ENCODE measurements at places on chromosomes 3 and 15. TPM values are rescaled to one million over a fixed set of nuclear protein-coding genes. Genes with fewer than 3 reads are reported as not detected.

DNA sequence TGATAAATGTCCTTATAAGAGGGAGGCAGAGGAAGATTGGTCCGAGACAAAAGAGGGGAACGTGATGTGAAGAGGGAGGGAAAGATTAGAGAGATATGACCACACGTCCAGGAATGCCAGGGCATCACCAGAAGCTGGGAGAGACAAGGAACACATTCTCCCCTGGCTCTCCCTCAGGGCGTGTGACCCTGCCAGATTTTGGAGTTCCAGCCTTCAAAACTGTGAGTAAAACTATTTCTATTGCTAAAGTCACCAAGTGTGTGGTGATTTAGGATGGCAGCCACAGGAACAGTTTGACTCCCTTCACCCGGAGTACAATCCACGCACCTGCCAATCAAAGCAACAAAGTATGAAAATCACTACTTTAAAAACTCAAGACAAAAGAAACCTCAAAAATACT lies 32.1 kb upstream of the TJP1 start:
- no peak for DNase-seq

- no peak for DNase-seq
Measured at GRCh38 chr3:188646592-188646991, 492.6 kb downstream of the LPP start.

- no peak for DNase-seq
Measured at GRCh38 chr3:24136624-24137310, 191.7 kb downstream of the NR1D2 start.

GRCh38 chr15:98727115-98728040 lies 79.0 kb downstream of the IGF1R start:
- no peak for DNase-seq

- no peak for DNase-seq
Measured at GRCh38 chr3:167787440-167787839, 51.9 kb downstream of the SERPINI1 start.

DNA sequence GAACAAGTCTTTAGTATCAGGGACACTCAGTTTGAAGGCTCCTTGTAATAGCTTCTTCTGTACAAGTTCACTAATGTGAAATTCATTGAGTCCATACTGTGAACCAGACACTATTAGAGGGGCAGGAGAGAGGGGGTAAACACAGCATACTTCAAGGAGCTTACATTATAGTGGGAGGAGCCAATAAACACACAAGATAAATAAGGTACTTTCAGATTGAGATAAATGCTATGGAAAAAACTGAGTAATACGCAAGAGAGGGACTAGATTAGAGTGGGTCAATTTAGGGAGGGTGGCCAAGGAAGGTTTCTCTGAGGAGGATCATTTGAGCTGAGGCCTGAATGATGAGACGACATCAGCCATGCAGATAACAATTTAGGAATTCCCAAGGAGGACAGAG lies 3.1 kb upstream of the AKAP13 start:
- DNase-seq: no peak

- DNase-seq: no peak
Measured at GRCh38 chr3:195059471-195060216, 211.3 kb downstream of the XXYLT1 start.

DNA sequence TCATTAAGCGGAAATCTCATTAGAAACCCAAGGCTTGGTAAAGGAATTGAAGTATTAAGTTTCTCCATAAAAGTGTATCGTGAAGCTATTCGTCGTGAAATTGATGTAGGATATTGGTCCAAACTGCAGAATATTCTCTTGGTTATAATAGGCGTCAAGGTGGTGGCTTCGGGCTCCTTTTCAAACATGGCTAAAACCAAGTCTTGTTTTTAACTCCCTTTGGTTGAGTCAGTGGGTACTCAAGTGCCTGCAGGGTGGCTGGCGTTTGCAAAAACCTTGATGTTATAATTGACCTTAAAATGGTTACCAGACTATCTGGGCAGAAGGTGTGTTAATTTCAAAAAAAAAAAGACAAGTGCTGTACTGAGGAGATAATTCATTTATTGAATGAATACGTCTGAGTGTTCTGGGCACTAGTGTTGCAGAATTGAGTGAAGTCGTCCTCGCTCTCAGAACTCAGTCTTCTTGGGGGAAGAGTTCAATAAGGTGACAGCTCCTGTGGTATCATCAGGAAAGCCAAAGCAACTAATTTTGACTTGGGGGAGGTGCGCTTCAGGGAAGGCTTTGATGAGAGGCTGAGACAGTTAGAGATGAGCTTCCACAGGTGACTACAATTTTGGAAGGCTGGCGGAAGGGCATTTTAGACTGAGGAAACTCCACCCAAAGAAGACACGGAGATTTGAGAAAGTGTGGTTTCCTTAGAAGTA lies 1.5 kb downstream of the UBE2Q2 start:
- no peak for DNase-seq

MORC1 gene
- total RNA-seq: not detected

IQSEC1 gene
- total RNA-seq: 25.0 TPM

OCA2 gene
- not detected for total RNA-seq

STAB1 gene
- total RNA-seq: not detected

PLSCR5 gene
- not detected for total RNA-seq

ANKRD63 gene
- total RNA-seq: not detected

Data from activated naive CD4-positive, alpha-beta T cell treated with anti-CD3 and anti-CD28 coated beads, Interleukin-2, amount 50 U/mL, for 72 hours (primary cell).